ENCODE measurements at places on chromosomes 6 and 20. TPM values are rescaled to one million over a fixed set of nuclear protein-coding genes. Genes with fewer than 3 reads are reported as not detected.

GRCh38 chr20:63148696-63149095 lies 67.2 kb downstream of the YTHDF1 start:
- DNase-seq: no peak

DNA sequence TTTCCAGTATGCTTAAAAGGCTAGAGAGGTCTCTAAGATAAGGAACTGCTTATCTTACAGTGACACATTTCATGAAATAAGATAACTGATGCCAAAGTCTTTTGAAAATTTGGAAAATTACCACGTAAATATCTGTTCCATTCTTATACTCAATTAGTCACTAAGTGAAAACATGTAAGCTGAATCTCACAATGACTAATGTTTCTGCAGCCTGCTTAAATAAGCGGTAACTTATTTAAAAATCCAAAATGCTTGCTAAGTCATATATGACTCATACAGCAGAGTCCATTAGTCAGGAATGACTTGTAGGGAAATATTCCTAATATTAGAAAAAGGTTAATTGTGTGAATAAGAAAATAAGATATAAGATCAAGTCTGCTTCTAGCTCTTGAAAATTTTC lies 27.8 kb upstream of the LGSN start:
- DNase-seq: no peak

- no peak for DNase-seq
These were observed 15.7 kb upstream of the ENPP1 start for GRCh38 chr6:131792091-131792496.

DNA sequence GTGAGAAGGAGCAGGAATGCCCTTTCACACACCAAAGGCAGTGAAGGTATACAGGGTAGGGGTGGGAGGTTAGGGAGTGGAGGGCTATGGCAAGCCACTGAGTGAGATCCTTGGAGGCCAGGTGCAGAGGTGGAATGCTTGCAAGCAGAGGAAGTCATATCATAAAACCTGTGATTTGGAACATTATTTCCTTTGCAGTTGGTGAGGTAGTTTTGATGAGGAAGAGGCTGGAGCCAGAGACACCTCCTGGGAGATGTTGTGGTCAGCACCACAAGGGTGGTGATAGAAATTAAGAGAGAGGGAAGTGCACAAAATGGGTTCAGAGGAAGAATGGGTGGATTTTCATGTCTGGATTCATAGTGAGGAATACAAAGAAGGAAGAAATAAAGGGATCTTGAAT lies 73.0 kb downstream of the PLCB4 start:
- DNase-seq: no peak

DNA sequence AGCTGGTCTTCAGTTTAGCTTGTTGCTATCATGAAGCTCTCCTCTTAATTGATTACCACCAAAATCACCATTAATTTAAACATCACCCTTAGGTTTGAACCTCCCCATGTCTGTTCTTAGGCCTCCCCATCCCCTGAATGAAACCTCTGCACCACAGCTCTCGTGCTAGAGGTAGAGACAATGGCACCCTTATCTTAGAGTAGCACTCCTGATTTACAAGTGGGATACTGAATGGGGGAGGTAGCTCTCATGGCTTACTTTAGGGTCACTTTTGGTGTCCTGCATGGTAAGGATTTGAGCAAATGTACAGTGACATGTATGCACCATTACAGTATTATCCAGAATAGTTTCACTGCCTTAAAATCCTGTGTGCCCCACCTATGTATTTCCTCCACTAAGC lies 115.6 kb upstream of the ADTRP start:
- DNase-seq: no peak

- no peak for DNase-seq
These were observed 3.8 kb downstream of the SLC2A4RG start for GRCh38 chr20:63743210-63743970.

DNA sequence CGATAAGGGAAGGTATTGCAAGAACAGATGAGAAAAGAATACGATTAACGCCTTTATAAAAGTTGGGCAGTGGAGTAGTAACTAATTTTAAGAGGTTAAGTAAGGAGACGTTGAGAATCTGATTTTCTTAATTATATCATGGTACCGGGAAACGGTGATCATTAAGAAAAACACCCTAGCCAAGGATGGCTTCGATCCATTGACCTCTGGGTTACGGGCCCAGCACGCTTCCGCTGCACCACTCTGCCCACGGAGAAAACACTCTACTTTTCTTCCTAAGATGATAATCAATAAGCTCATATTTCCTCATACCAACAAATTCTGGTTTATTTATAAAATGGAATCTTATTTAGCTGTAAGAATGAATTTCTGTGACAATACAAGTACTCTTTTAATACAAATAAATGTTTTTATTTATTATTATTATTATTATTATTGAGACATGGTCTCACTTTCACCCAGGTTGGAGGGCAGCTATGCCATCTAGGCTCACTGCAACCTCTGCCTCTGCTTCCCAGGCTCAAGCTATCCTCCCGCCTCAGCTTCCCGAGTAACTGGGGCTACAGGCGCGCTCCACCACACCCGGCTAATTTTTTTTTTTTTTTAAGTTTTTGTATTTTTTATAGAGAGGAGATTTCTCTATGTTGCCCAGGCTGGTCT lies 8.3 kb downstream of the POM121L2 start:
- DNase-seq: no peak

DNA sequence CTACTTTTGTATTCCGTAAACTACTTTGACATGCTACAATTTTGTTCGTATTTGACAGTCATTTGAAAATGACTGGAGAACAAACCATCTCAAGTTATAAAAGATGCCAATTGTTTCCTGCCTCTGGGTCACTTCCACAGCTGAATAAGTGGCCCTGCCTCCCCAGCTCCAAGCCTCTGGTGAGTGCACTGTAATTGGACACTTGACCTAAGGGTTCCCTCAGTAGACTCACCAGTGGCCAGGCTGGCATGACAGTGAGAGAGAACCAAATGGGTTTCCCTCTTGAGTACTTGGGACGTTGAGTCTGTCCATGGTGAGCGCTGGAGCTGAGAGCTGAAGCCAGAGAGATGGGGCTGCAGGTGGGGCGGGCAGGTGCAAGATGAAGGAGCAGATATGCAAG lies 57.1 kb downstream of the SLC35D3 start:
- no peak for DNase-seq

DNA sequence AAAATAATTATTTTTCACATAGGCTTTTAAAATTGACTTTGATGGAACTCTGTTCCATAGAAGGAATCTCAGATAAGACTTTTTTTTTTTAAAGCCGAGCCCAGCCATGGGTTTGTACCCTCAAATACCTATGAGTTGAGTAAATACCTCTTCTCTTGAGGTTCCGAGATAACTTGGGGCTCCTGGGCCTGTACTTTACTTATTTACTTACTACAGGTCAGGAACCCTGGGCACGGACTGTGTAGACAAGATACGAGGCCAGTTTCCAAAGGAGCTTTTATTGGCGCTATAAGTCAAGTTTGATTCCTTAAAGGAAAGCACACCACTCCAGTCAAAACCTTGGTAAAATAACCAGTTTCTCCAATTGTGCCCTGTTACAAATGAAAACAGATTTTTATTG lies 7.5 kb downstream of the AFG1L start:
- DNase-seq: no peak

DNA sequence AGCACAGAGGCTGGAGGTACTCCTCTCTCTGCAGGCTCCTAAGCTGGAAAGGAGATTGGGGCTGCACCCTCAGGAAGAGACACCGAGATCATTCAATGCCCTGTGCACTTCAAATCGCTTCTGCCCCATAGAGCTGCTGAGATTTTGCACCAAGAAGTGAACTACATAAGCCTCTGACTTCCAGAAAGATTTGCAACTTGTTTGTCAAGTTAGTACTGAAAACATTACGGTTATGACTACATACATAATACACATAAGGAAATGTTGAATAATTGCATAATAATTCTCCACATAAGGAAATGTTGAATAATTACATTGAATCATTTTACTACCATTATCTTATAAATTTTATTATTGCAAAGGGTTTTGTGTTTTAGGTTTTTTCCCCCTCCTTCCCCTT lies 120.3 kb upstream of the SASH1 start:
- no peak for DNase-seq

- DNase-seq: no peak
These were observed 292.1 kb downstream of the ADGB start for GRCh38 chr6:146890644-146891434.

GRCh38 chr6:35601331-35602132 lies 87.2 kb downstream of the FKBP5 start:
- no peak for DNase-seq

GRCh38 chr20:61523145-61523544 lies 271.1 kb downstream of the CDH4 start:
- DNase-seq: no peak

DNA sequence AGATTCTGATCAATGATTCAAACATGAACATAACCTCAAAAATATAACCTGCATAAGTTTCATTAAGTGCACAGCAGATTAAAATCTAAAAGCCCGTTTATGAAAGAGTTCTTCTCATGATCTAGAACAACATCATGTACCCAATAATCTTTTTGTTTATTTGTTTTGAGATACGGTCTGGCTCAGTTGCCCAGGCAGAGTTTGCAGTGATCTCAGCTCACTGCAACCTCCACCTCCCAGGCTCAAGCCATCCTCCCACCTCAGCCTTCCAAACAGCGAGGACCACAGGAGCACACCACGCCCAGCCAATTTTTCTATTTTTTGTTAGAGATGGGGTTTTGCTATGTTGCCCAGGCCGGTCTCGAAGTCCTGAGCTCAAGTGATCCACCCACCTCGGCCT lies 149.7 kb downstream of the CDK19 start:
- no peak for DNase-seq

DNA sequence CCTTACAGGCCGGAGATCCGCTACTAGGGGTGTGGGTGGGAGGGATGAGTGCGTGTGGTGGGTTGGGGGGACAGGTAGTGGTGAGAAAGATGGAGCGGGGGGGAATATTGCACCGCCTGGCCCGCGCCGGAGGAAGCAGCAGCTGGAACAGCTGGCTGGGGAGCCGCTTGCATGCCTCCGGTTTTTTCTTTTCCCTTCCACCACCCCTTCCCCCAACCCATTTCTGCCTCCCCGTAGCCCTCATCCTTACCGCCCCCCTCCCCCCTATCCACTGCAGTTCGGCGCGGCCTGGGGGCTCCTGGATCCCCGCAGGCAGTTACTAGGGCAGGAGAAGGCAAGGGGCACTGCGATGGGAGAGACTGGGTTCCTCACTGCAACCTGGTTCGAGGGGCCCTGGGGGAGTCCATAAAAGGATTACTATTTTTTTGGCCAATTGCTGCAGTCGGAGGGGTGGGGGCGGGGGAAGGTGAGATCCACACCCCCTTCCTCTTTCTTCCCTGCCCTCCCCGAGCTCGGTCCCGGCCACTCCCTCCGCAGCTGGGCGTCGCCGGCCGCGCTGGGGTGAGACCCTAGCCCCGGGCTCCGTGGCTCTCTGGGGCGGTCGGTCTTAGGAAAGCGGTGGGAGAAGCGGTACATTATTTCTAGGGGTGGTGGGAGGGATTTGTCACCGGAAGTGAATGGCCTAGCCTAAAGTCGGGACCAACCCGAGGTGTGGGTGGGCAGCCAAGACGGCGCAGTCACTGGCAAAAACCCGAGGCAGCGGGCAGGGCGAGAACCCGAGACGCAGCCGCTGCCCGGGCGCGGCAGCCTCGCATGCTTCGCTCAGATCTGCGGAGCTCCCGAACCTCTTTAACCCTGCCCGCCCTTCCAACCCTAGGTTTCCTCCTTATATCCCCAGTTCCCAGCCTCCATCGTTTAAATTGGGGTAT lies 824 bp upstream of the TBCC start:
- peak; percentile 84 for DNase-seq

- DNase-seq: no peak
These were observed 23.6 kb downstream of the BCL2L1 start for GRCh38 chr20:31698803-31699718.

GRCh38 chr20:43322851-43323250 lies 133.1 kb upstream of the PTPRT start:
- DNase-seq: no peak

GRCh38 chr20:38873050-38873581 lies 53.1 kb upstream of the FAM83D start:
- DNase-seq: no peak

- no peak for DNase-seq
These were observed 74.6 kb downstream of the TMEM244 start for GRCh38 chr6:129786548-129786947.

DNA sequence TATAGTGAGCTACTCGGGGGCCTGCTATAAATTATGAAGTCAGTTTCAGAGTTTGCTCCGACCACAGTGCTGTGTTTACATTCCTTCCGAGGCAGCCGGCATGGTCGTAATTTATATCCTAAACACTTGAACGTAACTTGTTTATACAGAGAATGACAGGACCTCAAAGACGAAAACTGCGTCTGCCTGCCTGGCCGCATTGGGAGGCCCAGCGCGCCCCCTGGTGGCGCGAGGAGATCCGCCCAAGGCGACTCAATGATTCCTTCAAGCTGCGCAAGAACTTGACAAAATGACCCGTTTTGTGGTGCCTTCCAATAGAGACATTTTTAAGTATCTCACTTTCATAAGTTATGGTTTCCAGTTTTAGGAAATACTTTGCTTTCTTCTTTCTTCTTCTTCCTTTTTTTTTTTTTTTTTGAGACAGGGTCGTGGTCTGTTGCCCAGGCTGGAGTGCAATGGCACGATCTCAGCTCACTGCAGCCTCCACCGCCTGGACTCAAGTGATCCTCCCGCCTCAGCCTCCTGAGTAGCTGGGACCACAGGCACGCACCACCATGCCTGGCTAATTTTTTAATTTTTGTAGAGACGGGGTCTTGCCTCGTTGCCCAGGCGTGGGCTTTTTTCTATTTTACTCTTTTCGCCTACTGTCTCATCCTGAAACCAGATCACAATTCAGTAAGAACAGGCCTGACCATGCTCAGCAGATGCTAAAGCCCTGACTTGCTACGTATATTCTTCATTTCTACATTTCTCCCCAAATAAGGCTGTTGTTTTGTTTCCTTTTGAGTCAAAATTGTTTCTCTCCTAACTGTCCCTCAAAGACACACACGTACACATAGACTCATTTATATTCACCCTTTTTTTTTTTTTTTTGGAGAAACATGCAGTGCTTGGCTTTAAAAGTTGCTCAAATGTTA lies 7.8 kb downstream of the FOXF2 start:
- peak; percentile 77 for DNase-seq

DNA sequence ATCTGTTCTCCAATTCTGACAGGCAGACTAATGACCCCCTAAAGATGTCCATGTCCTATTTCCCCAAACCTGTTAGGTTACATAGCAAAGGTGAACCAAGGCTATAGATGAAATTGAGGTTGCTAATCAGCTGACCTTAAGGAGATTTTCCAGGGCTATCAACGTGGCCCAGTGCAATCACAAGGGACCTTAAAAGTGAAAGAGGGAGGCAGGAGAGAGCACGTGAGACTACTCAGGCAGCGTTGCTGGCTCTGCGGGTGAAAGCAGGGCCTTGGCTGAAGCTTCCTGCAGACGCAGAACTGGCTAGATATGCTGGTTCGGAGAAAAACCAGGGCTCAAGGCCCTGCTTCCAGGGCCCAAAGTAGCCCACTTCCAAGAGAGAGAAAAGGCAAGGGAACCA lies 78.7 kb downstream of the NCOA7 start:
- DNase-seq: no peak

Gene IL20RA
- polyA plus RNA-seq: 1.6 TPM

Gene NMBR
- polyA plus RNA-seq: 0.28 TPM

Gene BPIFB2
- not detected for polyA plus RNA-seq

Gene RNF5
- polyA plus RNA-seq: 110 TPM

Gene SLC32A1
- 2.8 TPM for polyA plus RNA-seq

Gene RUNX2
- 2.7 TPM for polyA plus RNA-seq

Gene ENPP5
- 18.3 TPM for polyA plus RNA-seq

Gene MUCL3
- polyA plus RNA-seq: 0.07 TPM

Gene MYCT1
- 13.1 TPM for polyA plus RNA-seq

Gene DNAH8
- 0.79 TPM for polyA plus RNA-seq
